Thymus (tissue), 14 donors: ENCODE measurements at places on chromosomes 12 and 14.

DNA sequence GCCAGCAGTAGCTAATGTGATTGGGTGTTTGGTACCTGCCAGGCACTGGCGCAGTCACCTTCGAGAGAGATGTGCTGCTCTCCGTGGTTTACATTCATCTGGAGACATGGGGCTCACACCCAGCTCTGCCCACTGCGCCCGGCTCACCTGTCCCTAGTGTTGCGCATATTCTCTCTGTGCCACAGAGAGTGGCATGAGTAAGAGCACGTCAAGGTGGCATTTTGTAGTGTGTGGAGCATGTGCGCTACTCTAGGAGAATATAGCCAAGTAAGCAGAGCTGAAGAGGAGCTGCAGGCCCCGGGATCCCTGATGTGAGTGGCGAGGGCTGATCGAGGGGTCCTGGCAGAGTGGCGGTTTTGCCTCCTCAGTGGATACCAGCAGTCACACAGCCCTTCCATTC, 46.9 kb downstream of the TPCN1 start:
- no peak for DNase-seq

DNA sequence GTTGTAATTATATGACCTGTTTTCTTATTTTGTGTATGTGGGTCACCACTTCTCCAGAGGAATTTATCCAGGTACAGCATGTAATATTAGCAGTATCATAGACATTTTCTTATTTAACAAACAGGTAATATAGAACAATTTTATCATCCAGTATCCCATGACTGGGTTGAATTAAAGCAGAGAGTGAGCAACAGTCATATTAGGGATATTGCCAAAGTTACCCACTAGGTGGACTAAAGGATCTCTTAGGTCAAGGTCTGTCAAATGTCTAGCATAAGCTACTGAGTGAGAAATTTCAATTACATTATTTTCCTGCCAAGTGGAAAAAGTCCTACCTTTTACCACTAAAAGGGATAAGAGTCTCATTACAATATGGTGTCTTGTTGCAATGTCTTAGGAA, 62.1 kb upstream of the TRIM9 start:
- no peak for DNase-seq

- no peak for DNase-seq
Measured at GRCh38 chr14:49206828-49207227, 379.4 kb downstream of the RPS29 start.

GRCh38 chr12:105085501-105085900, 1.2 kb upstream of the ALDH1L2 start:
- DNase-seq, result no peak

DNA sequence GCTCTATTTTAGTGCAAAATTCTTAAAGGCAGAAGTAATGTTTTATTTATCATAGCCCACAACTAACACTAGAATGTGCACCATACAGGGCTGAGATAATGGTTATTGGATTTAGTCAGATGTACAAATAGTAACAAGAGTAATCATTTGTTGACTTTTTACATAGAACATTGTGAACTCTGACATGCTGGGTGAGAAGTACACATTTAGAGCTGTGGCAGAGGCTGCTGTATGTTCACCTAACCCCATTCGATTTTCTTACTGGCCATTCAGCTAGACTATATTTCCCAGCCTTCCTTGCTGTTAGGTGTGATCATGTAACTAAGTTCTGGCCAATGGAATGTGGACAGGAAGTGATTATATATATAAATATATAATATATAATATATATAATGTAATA, 89.1 kb downstream of the DRAM1 start:
- DNase-seq, result no peak

DNA sequence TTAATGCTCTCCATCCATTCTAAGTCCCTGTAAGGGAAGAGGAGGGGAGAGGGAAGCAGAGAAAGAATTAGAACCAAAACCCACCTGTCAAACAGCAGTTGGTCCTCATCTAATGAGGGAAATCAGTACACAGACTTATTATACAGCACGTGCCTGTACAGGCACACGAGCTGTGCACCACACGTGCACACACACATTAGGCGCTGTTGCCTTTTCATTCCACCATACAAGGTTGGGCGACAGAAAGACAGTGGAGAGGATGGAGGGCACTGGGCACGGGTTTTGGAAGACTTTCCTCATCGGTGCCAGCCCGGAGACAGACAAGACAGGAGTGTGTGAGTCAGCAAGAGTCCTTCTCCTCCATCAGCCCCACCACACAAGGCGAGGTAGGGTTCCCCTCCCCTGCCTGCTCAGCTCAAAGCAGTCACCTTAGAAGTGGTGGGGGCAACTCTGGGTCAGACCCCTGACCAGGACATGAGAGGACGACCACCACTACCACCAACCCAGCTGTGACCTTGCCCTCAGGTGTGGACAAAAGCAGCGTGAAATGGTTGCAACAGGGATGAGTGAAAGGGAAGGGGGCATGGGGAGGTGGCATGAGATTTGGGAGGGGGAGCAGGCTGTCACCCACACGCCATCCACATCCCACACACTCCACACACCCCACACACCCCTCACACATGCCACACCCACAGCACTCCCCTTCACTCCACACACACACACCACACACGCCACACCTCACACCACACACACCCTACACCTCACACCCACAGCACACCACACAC, 80.7 kb downstream of the ACTN1 start:
- DNase-seq, result no peak

DNA sequence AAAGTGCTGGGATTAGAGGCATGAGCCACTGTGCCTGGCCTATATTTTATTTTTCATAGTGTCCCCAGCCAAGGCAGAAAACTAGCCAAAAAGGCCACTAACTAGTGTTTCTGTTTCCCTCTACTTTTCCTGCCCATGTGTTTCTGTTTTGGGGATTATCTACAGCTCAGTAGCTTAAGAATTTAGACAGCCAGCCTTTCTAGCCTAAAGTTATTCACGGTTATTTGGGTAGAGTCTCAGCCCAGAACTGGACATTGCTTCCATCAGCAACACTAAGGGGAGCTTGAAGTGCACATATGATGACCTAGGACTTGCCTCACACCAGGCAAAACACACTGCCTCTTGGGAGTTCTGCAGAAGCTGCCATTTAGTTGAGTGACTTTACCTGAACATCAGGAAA, 17.9 kb downstream of the PROX2 start:
- no peak for DNase-seq

GRCh38 chr12:63220921-63221320, 69.9 kb upstream of the AVPR1A start:
- DNase-seq, result no peak

DNA sequence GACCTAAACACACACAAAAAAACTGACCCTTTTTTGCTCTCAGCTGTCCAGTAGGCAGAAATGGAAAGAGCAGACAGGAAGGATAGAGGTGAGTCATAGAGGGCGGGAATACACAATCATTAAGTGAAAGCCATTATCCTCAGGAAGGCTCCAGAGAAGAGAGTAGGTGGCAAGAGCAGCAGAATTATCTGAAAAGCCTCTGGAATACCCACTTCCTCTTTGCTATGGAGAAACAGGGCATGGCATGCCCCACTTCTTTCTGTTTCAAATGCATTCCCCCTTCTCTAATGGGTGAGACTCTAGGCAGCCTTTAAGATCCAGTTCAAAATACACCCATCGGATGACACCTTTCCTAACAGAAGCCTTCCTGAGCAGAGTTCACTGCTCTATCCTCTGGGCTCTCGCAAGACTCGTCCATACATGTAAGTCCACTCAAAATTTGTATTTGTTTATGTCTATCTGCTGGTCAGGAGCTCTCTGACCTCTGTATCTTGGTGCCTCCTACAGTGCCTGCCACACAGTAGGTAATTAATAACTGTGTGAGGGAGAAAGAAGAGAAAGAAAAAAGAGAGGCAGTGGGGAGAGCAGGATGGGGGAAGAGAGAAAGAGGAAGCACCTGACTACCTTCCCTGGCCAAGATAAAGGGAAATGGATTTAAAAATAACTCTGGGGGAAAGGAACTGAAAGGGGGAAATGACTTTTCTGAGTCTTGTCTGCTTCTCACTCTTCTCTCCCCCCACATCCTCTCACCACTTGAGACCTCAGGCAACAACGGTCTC, 8.5 kb downstream of the KLHL33 start:
- no peak for DNase-seq

DNA sequence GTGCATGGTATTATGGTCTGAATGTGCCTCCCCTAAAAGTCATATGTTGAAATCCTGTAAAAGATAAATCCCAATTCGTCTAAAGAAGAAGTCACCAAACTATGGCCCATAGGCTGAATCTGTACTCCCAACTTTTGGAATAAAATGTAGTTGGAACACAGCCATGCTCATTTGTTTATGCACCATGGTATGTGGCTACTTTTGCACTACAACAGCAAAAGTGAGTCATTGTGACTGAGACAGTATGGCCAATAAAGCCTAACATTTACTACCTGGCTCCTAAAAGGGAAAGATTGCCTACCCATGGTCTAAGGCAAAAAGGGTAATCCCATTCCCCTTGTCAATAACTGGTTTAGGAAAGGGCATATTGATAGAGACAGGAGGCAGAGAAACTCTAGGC, 101.8 kb downstream of the LRIG3 start:
- no peak for DNase-seq

DNA sequence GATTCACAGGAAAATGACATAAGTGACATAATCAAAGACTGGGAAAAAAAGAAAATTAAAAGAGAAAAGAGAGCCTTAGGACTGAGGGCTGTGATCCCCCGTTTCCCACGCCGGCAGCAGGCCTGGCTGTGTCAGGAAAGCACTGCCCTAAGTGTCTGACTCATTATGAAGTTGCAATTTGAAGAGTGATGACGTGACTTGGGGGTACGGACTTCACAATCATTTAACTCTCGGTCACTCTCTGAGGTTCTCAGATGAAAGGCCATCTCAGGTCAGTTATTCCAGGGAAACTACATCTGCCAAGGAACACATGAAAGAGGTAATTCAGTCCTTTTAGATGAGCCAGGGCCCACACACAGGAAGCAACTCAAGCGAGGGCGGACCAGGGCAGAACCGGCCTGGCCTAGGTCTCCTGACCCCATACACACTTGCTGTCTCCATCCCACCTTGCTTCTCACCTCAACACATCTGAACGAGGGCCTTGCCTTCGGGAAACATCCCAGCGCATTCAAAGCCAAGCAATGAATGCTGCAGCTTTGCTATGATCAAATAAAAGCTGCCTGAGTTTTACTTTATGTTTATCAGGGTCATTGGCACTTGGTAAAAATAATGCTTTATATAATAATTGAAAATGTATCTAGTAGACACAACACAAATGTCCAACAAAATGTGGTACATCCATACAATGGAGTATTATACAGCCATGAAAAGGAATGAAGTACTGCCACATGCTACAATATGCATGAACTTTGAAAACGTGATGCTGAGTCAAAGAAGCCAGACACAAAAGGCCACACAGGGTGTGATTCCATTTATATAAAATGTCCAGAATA, 2.7 kb downstream of the SSH1 start:
- no peak for DNase-seq

DNA sequence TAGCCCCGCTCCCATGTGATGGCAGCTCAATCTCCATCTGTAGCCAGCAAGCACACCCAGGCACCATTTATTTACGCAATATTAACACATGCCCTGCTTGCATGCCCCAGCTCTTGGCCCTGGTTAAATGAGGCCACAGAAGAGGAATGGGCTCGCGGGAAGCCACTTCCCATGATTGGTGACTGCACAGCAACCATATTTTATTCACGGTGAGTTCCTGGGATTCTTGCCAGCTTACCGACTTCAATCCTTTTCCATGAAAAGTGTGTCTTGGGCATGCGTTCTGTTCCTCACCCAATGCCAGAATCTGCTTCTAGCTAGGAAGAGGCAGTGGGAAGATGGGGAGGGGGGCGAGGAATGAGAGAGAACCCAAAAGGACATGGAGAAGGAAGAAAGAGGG, 54.7 kb downstream of the PITPNM2 start:
- no peak for DNase-seq

GRCh38 chr12:111600205-111600642, 1.1 kb upstream of the ATXN2 start:
- DNase-seq, result no peak

- DNase-seq, result no peak
Measured at GRCh38 chr12:30358671-30359070, 337.0 kb downstream of the IPO8 start.

GRCh38 chr14:30813216-30813615, 61.1 kb upstream of the COCH start:
- no peak for DNase-seq

DNA sequence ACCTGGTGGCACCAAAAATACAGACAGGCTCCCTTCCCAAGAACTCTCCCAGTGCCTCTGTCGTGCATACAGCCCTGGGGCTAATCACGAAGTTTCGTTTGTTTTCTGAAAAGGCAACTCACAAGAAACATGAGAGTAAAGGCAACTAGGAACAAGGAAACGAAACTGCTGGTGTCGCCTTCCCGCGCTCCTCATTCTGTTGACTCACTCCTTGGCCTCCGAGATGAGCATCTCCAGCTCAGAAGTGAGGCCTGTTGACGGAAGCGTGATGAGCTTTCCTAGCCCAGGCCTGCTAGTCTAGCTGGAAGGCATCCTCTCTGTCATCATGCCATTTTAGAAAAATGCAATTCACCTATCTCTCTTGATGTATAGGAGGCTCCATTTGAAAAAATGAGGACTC, 50.5 kb downstream of the TTC9 start:
- no peak for DNase-seq

DNA sequence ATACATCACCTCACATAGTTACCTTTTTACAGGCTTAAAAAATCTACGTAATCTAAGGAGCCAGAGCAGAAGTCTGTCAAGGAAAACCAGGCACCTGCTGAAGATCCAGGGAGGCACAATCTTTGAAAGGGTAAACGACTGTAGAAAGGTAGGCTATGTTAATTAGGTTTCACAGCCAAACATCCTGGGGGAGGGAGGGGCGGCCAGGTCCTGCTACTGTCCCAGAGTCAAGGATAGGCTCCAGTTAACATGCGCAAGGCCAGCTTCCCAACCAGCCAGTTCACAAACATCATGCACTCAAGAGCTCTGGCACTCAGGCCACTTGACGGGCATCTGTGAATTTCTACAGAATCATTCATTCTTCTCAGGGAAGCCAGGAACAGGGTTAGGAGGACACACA, 22.9 kb downstream of the NIN start:
- DNase-seq, result no peak

DNA sequence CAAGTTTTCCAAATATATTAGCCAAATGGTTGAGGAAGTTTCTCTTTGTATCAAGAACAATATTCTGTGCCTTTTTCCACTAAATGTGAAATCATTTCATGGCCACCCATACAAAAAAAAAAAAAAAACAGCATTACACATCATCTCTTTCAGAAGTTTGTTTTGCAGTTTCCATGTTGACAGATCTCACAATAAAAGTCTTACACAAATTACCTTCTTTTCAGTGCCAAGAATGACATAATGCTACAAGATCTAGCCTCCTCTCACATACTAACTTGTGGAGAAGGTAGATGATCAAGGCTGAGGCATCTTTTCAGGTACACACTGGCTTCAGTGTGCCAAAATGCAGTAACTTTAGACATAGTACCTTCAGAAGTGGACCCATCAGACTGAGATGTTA, 35.3 kb downstream of the PRKD1 start:
- no peak for DNase-seq

- no peak for DNase-seq
Measured at GRCh38 chr12:93773122-93773871, 96.1 kb downstream of the CRADD start.
